PC-9 (cell line): ENCODE measurements at places on chromosomes 2 and 18. TPM values are rescaled to one million over a fixed set of nuclear protein-coding genes. Genes with fewer than 3 reads are reported as not detected.

DNA sequence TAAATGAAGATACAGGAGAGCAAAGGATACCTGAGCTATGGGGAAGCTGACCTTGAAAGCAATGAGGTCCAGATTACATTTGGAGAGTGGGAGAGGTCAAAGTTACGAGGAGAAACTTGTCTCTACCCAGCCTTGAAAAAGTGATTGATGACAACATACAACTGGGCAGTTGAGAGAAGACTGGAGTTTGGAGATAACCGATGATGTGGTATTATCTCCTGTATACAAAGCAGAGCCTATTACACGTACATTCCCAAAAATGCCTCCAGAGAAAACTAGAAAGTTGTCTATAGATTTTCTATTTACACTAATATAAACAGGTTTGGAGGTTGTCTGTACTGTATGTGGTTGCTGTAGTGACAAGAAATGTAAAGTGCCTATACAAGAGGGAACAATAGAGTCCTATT, 28.3 kb downstream of the ARL5A start:
- no peaks in the 10 kb centered on the region for H3K36me3 ChIP-seq
- H3K27me3 ChIP-seq, result no peaks in the 10 kb centered on the region
- H3K4me3 ChIP-seq, result no peak overlapping the region
- no peaks in the 10 kb centered on the region for H3K4me1 ChIP-seq
- H3K27ac ChIP-seq, result no peak overlapping the region
- DNase-seq, result no peak

DNA sequence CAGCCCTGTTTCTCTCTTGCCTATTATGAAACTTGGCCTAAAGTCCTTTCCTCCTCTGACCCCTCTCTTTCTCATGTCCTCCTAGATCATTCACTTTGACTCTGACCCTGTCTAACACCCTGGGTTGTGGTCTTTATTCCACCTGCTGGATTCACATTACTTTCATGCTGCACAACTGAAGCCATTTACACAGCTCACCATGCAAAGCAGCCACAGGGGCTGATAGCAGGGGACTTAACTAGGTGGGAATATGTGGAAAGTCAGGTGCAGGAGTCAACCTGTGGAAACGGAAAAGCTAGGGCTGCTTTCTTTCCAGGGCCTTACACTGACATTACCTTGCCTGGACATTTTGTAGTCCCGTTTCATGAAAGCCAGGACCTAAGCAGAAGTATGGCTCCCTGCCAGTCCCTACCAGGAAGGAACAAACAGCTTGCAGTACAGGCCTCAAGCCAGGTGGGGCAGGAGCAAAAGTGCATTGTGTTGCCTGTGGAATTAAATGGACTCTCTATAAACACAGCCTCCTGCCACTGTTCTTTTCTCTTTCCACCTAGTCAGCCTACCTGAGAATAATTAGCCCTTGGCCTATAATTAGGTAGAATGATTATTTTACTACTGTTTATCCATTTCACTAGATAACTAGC, 11.8 kb downstream of the MAPRE3 start:
- peaks cover 13% of the 10 kb centered on the region for H3K4me1 ChIP-seq
- H3K27me3 ChIP-seq, result no peaks in the 10 kb centered on the region
- no peak overlapping the region for H3K27ac ChIP-seq
- H3K4me3 ChIP-seq, result no peak overlapping the region
- no peaks in the 10 kb centered on the region for H3K36me3 ChIP-seq
- DNase-seq, result peak; percentile 67

The EIF4E2 gene
- total RNA-seq, result 69.3 and 69.6 TPM in 2 replicates

GRCh38 chr18:78595453-78595852, 384.2 kb upstream of the SALL3 start:
- H3K4me1 ChIP-seq, result no peaks in the 10 kb centered on the region
- no peak overlapping the region for H3K4me3 ChIP-seq
- peaks cover 48% of the 10 kb centered on the region for H3K27me3 ChIP-seq
- DNase-seq, result no peak

The PLA2R1 gene
- 0.33 and 0.40 TPM in 2 replicates for total RNA-seq

The MAP3K19 gene
- not detected in 2 replicates for total RNA-seq

The PPM1G gene
- 114 and 136 TPM in 2 replicates for total RNA-seq

DNA sequence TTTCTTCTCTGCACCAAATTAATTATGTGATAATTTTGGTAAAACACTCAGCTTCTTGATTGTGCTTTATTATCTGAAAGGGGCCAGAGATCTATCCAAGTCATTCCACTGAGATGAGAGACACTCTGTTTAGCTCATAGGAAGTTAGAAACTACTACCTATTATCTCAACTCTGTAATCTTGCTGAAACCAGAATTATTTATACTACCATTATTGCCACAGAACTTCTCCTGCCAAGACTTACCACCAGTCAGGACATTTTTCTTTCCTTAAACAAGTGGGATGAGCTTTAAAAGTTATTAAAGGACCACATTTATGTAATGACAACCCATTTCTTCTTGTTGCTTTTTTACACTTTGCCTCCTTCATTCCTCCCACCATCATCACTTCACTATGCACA, 855.6 kb upstream of the PIK3C3 start:
- no peaks in the 10 kb centered on the region for H3K36me3 ChIP-seq
- no peaks in the 10 kb centered on the region for H3K4me1 ChIP-seq
- no peak overlapping the region for H3K4me3 ChIP-seq
- H3K27me3 ChIP-seq, result no peaks in the 10 kb centered on the region
- H3K27ac ChIP-seq, result no peak overlapping the region

DNA sequence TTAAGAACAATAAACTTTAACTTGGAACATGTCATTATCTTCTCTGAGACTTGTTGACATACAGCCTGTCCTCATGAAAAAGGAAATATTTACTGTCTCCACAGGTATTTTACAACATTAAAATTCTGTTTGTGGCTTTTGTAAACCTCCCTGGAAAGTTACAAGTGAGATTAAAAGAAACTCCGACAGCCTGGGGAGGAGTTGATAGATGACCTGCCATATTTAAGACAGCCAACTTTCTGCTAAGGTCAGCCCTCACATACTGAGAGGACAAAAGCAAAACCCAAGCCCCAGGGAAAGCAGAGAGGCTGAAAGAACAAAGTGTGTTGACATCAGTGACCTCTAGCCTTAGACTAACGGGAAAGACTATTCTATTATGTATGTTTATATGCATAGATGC, 350.2 kb downstream of the RIT2 start:
- no peaks in the 10 kb centered on the region for H3K4me1 ChIP-seq
- H3K27me3 ChIP-seq, result no peaks in the 10 kb centered on the region
- H3K4me3 ChIP-seq, result no peak overlapping the region
- no peak for DNase-seq

- H3K27ac ChIP-seq, result no peak overlapping the region
- no peaks in the 10 kb centered on the region for H3K36me3 ChIP-seq
- H3K4me3 ChIP-seq, result no peak overlapping the region
- H3K4me1 ChIP-seq, result peaks cover 16% of the 10 kb centered on the region; the same call in 1 of the 2 replicates
- no peak for DNase-seq
Observed at GRCh38 chr2:219576505-219577388, 4.6 kb downstream of the INHA start.

GRCh38 chr2:84487298-84487996, 28.4 kb upstream of the SUCLG1 start:
- H3K4me3 ChIP-seq, result no peak overlapping the region
- H3K4me1 ChIP-seq, result no peaks in the 10 kb centered on the region
- H3K36me3 ChIP-seq, result no peaks in the 10 kb centered on the region
- DNase-seq, result no peak
- no peaks in the 10 kb centered on the region for H3K27me3 ChIP-seq
- H3K27ac ChIP-seq, result no peak overlapping the region

DNA sequence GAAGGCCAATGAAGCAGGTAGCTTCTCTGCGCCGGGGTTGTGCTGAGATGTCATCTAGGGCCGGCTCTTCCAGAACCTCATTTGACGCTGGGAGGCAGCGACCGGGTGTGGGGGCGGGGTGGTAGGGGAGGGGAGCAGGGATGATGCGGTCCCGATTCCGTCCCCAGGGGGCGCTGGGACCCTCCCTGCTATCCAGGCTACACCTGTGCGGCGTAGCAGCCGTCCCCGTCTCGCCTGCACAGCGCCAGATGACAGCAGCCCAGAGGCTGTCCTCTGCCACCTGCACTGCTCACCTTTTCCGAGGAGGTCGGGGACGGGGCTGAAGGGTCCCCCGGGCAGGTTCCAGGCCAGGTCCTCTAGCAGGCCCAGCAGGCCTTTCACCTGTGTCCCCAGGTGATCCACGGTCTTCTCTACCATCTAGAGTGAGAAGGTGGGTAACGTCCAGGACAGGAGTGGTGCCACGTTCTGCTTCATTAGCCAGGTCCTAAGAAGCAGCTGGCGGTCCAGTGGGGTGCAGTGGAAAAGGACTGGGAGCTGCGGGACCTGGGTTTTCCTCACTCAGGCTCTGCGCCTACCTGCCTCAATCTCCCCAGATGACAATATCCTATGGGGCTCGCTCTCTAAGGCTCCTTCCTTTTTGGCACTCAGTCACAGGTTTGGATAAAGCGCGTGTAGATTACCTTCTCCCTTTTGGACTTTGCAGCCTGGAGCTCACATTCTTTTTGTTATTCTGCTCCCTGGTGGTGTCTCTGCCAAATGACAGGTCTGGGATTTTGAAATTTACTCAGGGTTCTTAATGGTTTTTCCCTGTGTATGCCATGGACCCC, 56.0 kb upstream of the RAB6C start:
- no peak for DNase-seq
- H3K4me1 ChIP-seq, result no peaks in the 10 kb centered on the region
- no peaks in the 10 kb centered on the region for H3K36me3 ChIP-seq
- no peak overlapping the region for H3K27ac ChIP-seq
- H3K27me3 ChIP-seq, result peaks cover 33% of the 10 kb centered on the region

GRCh38 chr2:37857575-37858399, 67.3 kb upstream of the RMDN2 start:
- H3K36me3 ChIP-seq, result no peaks in the 10 kb centered on the region
- no peak overlapping the region for H3K27ac ChIP-seq
- no peaks in the 10 kb centered on the region for H3K27me3 ChIP-seq

GRCh38 chr2:235389626-235390025, 104.2 kb upstream of the AGAP1 start:
- H3K27ac ChIP-seq, result no peak overlapping the region
- no peak for DNase-seq
- H3K36me3 ChIP-seq, result no peaks in the 10 kb centered on the region
- H3K27me3 ChIP-seq, result no peaks in the 10 kb centered on the region
- H3K4me1 ChIP-seq, result peaks cover 20% of the 10 kb centered on the region

- no peaks in the 10 kb centered on the region for H3K4me1 ChIP-seq
- no peak for DNase-seq
- H3K27me3 ChIP-seq, result no peaks in the 10 kb centered on the region
- H3K36me3 ChIP-seq, result peaks cover 14% of the 10 kb centered on the region; the same call in 1 of the 2 replicates
Observed at GRCh38 chr2:24819442-24820174, 26.4 kb downstream of the CENPO start.

DNA sequence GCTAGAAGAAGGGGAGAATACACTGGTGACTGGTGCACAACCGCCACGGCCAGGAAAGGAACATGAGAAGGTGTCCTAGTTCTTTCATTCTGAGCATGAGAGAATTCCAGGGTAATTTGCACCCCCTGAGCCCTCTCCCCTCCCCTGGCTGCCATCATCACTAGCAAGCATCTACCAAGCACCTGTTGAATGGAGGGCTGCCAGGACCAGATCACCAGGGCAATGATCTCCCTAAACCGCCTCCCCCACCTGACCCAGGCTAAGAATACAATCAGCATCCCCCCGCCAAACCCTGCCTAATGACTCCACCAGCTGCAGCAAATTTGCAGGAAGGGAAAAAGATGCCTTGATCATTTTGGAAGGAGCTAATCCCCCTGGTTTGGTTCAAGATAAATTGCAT, 100.2 kb downstream of the STPG4 start:
- H3K4me1 ChIP-seq, result no peaks in the 10 kb centered on the region
- H3K27me3 ChIP-seq, result no peaks in the 10 kb centered on the region
- H3K27ac ChIP-seq, result no peak overlapping the region
- DNase-seq, result no peak

- no peak overlapping the region for H3K27ac ChIP-seq
- 0 out of 2 replicates have a peak, but pooled peaks cover 3% of the 10 kb centered on the region for H3K4me1 ChIP-seq
- no peak overlapping the region for H3K4me3 ChIP-seq
- no peak for DNase-seq
- H3K27me3 ChIP-seq, result no peaks in the 10 kb centered on the region
- no peaks in the 10 kb centered on the region for H3K36me3 ChIP-seq
Observed at GRCh38 chr2:145254291-145254690, 734.4 kb upstream of the ZEB2 start.

- H3K27ac ChIP-seq, result no peak overlapping the region
- no peaks in the 10 kb centered on the region for H3K27me3 ChIP-seq
- no peak overlapping the region for H3K4me3 ChIP-seq
- H3K36me3 ChIP-seq, result no peaks in the 10 kb centered on the region
Observed at GRCh38 chr2:54695378-54695777, 28.1 kb upstream of the EML6 start.

GRCh38 chr2:15369129-15369528, 192.0 kb downstream of the NBAS start:
- H3K36me3 ChIP-seq, result no peaks in the 10 kb centered on the region
- H3K27me3 ChIP-seq, result no peaks in the 10 kb centered on the region
- no peak for DNase-seq
- H3K4me3 ChIP-seq, result no peak overlapping the region
- H3K27ac ChIP-seq, result no peak overlapping the region

The RESP18 gene
- total RNA-seq, result not detected in 2 replicates

- H3K4me3 ChIP-seq, result no peak overlapping the region
- peak overlapping the region; percentile 38 for H3K27ac ChIP-seq
- no peaks in the 10 kb centered on the region for H3K27me3 ChIP-seq
- H3K36me3 ChIP-seq, result no peaks in the 10 kb centered on the region
Observed at GRCh38 chr2:120108049-120108448, 95.2 kb downstream of the EPB41L5 start.

- no peak overlapping the region for H3K4me3 ChIP-seq
- H3K36me3 ChIP-seq, result no peaks in the 10 kb centered on the region
- DNase-seq, result no peak
- no peaks in the 10 kb centered on the region for H3K27me3 ChIP-seq
Observed at GRCh38 chr2:26711457-26712161, 19.1 kb downstream of the KCNK3 start.

DNA sequence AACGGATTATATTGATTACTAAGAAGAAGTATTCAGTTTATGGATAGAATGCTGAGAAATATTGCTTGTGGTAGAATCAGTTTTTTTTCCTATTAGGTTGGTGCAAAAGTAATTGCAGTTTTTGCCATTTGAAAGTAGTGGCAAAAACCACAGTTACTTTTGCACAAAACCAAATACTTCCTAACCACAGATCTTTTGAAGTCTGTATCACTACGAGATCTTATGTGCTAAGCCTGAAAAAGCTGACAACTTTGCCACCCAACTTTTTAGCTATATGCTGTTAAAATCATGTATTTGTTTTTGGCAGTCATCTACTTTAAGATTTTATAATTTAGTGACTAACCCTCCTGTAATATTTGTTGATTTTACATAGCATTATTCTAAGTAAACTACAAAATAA, 24.6 kb downstream of the DNAJC10 start:
- no peak overlapping the region for H3K4me3 ChIP-seq
- H3K27ac ChIP-seq, result no peak overlapping the region
- H3K36me3 ChIP-seq, result peaks cover 67% of the 10 kb centered on the region
